ENCODE measurements at places on chromosomes 5 and 9.

DNA sequence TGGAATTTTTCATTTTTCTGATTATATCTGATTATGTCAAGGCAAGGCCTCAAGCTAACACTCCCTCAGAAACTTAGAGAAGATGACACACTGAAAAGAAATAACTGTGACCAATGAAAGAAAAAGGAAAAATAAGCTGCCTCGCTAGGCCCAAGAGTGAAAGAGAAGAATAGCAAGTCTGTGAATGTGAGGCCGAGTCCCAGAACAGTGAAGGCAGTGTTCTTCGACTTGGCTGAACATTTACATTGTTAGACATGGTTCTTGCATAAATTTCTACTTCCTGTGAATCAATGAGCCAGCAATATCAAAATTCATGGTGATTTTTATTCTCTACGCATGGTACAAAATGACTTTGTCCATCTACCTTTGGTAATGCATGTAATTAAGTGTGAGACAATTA lies at the start of gene ATP10B:
Gene ATP10B (minus strand): TSS at position 163 of the 400 bp plus-strand sequence. CDS start 164,137 bp downstream, outside the sequence.
- DNase-seq = no peak

DNA sequence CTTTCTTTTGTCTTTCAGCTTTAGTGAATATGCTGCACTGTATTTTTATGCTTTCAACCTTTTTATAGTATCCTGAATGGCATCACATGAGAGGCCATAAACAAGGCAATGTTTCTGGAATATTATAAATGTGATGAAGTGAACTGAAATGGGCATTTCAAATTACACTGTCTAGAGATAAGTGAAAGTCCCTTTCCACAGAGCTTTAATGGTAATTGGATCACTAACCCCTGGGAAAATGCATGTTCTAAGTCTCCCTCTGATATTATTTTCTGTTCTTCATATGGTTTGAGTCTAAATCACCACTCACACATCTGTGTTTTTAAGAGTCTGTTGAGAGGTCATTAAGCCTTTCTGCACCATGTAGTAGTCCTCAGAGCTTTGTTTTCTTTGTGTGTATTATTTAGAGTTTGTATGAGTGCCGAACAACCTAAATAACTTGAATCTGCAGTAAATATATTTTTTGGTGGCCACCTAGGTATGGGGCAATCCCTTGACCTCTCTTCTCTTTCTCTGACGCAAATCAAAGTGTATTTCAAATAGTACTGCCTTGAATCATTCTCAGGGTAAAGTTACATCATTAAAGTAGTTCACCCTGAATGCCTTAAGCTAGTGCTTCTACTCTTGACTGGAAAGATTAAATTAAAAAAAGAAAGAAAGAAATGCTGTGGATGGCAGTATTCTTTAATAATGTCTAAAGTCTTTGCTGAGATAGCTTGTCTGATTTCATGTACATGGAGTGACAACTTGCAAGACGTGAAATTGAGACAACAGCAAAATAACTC lies 1931.0 kb upstream of the CDH6 start:
- DNase-seq = no peak

DNA sequence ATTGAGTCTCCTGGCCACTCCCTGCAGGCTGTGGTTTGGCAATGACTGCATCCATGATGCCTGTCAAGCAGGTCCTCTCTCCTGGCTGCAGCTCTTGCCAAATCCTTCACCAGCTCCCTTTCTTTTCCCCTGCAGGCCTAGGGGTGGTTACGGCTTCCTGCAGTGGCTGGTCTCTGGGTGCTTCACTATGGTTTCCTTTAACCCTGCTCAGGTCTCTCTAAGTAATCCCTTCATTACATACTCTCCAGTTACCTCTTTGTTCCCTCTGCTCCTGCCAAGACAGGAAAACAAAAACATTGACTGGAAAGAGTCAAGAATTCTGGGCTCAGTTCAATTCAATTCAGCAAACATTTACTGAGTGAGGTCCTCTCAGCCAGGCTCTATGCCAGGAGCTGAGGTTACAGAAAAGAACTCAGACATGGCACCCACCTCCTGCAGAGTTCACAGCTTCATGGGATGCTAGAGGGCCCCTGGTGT lies 19.8 kb upstream of the PTPN3 start:
- no peak for DNase-seq

DNA sequence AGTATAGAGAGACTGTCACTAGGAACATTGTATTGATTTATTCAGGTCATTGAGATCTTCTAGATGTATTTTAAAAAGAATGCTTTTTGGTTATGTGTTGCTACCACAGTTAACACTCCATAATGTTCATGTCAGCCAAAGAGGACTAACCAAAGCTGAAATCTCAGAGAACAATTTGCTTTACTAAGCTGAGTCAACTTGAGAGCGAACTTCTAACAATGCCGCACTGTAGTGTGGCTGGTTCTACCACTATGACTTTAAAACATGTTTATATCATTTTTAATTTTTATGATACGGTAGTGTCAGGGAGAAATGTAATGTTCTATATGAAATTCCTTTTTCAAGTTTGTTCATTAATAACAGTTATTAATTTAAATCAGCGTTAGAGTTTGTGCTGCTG lies 42.1 kb downstream of the GALNT12 start:
- no peak for DNase-seq

GRCh38 chr9:33273972-33274328 lies 9.1 kb downstream of the CHMP5 start:
- no peak for DNase-seq

DNA sequence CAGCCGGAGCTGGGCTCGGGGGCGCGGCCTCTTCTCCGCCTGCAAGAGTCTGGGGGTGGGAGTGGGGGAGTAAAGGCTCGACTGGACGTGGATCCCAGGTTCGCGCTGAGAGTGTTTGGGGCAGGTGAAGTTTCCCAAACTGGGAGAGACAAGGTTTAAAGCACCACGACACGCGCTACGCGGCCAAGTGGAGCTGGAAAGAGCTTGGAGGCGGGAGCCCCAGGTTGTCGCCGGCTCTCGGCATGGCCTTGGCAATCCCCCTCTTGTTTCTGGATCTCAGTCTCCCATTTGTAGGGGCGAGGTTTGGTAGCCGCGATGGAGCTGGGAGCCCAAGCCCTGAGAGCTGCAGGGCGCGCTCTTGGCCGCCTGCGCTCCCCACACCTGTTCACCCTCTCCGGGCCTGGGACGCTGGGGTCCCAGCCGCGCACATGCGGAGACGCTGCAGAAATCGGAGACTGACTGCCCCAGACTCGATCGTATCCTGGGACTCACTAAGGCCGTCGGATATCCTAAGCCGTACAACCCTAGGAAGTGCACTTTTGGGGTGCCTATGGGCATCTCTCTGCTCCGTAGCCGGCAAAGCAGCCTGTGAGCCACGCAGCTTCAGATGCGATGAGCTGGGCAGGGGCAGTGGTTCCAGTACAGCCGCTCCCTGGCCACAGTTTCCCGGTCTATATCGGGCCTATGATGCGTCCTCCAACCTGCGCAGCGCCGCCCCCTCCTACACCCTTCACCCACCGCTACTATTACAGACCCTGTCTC lies 937 bp downstream of the TMOD1 start:
- no peak for DNase-seq

- DNase-seq = no peak
Observed at GRCh38 chr5:138448481-138449398, 9.9 kb downstream of the REEP2 start.

GRCh38 chr5:175823731-175824525 lies 47.5 kb upstream of the CPLX2 start:
- no peak for DNase-seq

Data from GM03348 (cell line).